Fibroblast of lung (primary cell): ENCODE measurements at places on chromosomes 16 and 17. TPM values are rescaled to one million over a fixed set of nuclear protein-coding genes. Genes with fewer than 3 reads are reported as not detected.

GHDC gene
- 20.0 and 26.6 TPM in 2 replicates for total RNA-seq

CCL18 gene
- total RNA-seq: not detected in 2 replicates

KRTAP17-1 gene
- total RNA-seq: not detected in 2 replicates

TNK1 gene
- 0.66 and 1.0 TPM in 2 replicates for total RNA-seq

DNA sequence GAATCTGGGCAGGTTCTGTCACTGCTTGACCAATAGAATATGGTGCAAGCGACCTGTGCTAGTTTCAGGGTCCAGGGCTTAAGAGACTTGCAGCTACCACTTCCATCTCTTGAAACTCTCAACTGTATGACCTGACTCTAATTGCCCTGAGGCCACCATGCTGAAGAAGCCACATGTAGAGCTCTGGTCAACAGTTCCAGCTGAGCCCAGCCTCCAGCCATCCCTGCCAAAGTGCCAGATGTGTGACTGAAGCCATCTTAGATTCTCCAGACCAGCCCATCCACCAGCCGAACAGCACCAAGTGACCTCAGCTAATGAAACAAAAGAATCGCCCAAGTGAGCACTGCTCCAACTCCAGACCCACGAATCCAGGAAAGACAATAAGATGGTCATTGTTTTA lies 3.4 kb upstream of the MT2A start:
- no peak for DNase-seq

DNA sequence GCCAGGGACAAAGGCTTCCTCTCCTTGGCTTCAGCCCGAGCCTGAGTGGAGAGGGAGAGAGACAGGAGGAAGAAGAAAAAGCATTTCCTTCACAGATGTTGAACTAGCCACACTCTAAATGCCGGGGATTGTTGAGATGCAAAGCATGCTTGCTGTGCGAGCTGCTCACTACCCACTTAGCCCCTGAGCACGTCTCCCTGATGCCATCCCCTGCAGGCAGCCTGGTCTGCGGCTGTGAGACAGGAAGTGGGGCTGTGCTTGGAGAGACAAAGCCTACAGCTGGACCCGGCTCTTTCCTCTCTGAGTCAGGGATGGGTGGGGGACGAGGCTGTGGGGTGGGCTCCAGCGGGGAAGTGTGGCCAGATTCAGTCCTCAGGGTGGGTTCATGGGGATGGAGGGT lies 13.7 kb downstream of the WNT9B start:
- DNase-seq: peak; percentile 68

DNA sequence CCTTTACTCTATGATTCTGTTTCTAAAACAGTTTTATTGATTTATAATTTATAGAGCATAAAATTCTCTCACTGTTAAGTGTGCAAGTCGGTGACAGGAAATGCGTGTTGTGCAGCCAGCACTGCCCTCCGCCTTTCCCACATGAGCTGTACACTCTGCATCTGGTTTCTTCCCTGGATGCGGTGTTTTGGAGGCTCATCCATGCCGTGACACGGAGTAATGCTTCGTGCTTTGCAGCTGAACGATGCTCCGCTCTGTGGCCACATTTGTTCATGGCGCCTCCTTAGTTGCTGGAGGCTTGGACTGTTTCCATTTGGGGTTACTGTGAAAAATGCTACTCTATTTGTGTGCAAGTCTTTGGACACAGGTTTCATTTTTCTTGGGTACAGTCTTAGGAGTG lies 7.2 kb upstream of the IGFALS start:
- no peak for DNase-seq

GRCh38 chr16:12439399-12440227 lies 364.1 kb downstream of the CPPED1 start:
- no peak for DNase-seq

- DNase-seq: no peak
Observed at GRCh38 chr16:14487579-14487978, 142.5 kb downstream of the PARN start.

- DNase-seq: no peak
Observed at GRCh38 chr16:47162670-47163420, 19.1 kb upstream of the NETO2 start.

- no peak for DNase-seq
Observed at GRCh38 chr17:50362661-50363060, 10.3 kb downstream of the MRPL27 start.

DNA sequence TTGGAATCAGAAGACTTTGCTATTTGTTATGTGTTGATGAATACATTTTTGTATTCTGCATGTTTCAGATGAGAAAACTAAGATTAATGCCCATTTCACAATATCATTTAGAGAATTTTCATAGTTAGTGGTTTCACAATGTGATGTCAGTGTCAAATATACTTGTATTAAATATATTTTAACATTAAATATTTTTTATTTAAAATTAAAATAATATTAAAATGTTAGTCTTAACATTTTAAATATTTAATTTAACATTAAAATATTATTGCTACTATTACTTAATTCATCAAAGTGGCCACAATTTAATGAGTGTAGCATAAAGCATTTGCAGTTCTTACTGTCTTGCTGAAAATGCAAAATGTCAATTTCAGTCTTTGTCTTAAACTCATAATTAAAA lies 478.8 kb downstream of the KCNJ2 start:
- no peak for DNase-seq
